ENCODE measurements at places on chromosomes 12 and 14.
A peak's percentile ranks its signal among the peaks of the same experiment; 100 is the strongest.

DNA sequence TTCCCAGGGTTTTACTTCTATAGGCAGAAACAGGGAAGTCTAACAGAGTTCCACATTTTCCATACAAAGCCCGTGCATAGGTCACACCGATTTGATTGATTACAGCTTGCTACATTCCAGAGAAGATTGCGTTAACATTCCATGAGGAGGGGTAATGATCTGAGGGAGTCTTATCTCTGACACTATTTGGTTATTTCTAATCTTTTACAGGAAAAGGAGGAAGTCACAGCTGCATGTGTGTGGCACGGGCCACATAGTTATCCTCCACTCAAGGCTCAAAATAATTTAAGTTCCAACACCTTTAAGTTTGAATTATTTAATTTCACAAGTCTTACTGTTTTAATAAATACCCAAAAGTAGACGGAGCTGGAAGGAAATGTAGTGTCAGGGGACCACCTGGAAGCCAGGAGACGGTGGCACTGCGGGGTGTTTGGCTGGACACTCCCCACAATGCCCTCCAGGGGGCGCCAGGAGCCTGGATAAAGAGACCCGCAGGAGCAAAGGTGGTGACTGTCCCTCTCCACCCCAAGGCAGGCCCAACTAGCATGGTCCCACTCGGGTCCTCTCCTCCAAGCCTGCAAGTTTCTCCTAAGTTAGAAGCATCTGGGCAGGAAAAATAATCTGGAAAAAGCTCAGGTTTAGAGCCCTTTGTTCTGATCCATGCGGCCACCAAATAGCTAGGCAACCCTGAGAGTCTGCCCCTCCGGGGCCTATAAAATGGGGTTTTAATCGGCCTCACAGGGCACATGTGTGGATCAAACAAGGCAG, 20.2 kb downstream of the KRT8 start:
- DNase-seq: peak; percentile 64

DNA sequence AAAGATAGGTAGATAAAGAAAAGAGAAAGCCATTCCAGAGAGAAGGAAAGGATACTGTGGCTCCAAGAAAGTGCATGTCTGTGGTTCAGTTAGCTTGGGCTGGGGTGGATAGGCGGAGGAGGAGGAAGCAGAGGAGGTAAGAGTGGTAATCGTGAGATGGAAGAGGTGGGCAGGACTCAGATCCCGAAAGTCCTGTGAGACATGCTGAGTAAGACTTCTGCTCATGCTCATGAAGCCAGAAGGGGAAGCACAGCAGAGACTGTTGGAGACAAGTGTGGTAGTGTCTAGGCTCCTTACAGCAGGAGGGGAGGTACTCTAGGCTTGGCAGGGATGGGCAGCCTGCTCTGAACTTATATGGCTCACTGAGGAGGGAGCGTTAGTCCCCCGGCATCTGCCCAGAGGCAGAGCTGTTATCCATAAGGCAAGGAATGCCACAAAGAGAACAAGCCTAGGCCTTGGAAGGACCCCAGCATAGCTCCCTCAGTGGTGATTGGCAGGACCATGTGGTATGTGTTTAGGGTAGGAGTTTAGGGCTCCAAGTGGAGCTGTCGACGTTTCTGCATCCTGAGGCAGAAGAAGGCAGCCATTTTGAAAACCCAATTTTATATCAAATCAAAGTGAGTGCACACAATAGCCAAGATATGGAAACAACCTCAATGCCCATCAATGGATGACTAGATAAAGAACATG, 135.3 kb downstream of the SMOC1 start:
- no peak for DNase-seq

DNA sequence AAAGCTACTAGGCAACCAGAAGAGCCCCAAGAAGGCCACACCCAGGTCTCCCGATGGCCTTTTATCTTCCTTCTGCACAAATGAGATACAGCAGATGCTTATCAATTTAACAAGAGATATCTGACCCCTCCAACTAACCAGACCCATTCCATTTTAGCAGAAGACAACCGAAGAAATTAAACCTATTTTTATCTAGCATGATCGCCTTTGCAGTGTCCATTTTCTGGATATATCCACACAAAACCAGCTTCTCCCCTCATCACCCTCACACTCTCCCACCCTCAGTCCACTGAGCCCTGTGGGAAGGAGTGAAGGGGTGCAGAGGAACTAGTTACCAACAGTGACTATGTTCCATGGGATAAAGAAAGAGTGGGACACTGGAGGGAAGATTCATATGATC, 20.9 kb upstream of the DHRS4 start:
- no peak for DNase-seq

GRCh38 chr14:20546877-20547276, 14.0 kb downstream of the RNASE9 start:
- no peak for DNase-seq

DNA sequence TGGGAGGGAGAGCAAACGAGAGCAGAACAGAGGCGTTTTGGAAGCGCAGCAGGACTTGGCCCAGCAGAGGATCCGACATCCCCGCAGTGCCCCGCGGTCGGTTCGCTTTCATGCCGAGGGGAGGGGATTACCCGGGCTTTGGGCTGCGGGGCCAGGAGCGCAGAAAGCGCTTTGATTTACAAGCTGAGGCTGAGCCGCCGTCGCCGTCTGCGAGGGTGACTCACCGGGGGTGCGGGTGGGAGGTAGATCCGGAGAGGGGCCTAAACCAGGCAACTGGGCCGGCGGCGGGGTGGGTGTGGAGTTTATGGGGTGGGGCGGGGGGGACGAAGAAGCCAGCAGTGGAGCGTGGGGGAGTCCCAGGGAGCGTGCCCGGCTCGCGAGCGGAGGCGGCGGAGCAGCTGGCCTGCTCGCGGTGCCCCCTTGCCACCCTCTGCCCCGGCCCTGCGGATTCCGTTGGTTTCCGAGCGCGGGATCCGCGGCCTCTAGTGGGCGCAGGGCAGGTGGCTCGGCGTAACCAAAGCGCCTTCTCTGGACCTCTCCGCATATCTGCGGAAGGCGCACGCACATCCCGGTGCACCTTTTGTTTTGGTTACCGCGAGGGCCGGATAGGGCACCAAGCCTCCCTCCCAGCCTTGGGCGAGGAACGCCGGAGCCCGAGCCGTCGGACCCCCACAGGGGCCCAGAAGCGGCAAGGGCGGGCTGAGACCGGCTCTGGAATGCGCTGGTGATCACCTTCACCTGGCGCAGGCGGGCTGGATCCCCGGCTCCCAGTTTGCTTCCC, 2.6 kb downstream of the SIX4 start:
- peak; percentile 71 for DNase-seq

Measured in stimulated activated CD8-positive, alpha-beta memory T cell treated with anti-CD3 and anti-CD28 coated beads, Interleukin-7, amount 100 ng/mL, for 4 hours (primary cell).